CD8-positive, alpha-beta memory T cell (primary cell): ENCODE measurements at places on chromosomes 7 and 10.

GRCh38 chr7:149330914-149331567 lies 69.0 kb downstream of the ZNF783 start:
- no peak for DNase-seq

- no peak for DNase-seq
Observed at GRCh38 chr10:60930237-60930636, 13.7 kb downstream of the RHOBTB1 start.

- DNase-seq = peak; percentile 56
Observed at GRCh38 chr10:79374312-79375191, 27.3 kb downstream of the PPIF start.

DNA sequence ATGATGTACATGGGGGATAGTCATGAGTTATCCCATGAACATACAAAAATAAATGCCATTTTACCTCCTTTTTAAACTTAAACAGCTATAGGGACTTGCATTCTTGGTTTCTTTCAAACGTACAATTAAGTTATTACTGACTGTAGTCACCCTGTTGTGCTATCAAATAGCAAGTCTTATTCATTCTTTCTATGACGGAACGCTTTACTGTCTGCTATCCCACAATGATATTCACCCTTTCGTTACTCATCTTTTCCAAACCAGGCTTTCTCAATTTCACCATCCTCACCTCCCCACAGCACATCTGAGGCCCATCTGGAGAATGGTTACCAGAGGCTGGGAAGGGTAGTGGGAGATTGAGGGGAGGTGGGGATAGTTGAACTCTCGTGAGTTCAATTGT lies 218.8 kb downstream of the PHF14 start:
- no peak for DNase-seq

DNA sequence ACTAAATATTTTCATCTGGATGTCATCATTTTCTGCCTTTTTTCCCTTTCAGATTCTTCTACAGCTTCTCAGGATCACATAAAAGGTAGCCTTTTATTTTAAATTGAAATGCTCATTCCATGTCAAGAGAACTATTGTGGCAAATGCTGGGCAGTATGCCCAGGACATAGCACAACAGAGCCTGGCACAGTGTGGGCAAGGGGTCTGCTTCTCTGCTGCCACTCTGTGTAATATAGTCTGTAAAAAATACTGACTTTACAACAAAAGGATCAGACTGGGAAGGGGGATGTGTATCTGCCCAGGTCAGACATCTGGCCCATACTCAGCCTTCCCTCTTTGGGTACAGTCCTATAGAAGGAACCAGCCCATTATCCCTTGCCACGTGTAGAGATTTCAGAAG lies 62.7 kb downstream of the CUZD1 start:
- no peak for DNase-seq

DNA sequence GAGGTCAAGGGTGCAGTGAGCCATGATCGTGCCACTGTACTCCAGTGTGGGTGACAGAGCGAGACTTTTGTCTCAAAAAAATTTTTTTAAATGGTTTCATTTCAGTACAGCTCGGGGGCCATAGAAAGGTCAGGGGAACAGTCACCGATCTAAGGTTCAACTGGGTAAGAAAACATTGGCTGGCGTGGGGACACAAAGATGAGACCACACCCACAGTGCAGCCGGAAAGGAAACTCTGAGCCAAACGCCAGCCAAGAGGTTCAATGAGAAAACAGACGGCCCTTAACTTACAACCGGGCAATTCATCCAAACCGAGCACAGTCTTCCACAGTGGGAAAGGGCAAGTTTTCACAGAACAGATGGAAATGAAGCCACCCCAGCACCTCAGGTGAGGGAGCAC lies 65.1 kb downstream of the SLC37A3 start:
- no peak for DNase-seq

DNA sequence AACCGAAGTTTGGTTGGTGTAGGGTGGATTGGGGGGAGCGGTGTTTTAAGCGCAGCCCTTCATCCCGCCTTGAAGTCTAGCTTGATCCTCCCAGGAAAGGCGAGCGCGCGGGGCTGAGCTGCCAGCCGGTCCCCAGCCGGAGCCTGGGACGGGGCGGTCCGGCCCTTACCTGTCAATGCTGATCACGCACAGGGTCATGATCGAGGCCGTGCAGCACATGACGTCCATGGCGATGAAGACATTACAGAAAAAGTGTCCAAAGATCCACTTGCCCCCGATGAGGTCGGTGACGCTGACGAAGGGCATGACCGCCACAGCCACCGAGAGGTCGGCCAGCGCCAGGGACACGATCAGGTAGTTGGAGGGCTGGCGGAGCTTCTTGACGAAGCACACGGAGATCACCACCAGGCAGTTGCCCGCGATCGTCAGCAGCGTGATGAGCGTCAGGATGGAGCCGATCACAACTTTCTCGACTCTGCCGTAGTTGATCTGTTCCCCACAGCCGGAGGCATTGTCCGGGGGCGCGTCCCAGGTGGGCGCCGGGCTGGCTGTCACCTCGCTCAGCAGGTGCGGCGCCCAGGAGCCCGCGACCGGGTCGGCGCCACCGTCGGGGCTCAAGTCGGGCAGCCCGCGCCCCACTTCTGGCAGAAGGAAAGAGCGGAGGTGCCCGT lies 740 bp downstream of the HTR7 start:
- DNase-seq = no peak

DNA sequence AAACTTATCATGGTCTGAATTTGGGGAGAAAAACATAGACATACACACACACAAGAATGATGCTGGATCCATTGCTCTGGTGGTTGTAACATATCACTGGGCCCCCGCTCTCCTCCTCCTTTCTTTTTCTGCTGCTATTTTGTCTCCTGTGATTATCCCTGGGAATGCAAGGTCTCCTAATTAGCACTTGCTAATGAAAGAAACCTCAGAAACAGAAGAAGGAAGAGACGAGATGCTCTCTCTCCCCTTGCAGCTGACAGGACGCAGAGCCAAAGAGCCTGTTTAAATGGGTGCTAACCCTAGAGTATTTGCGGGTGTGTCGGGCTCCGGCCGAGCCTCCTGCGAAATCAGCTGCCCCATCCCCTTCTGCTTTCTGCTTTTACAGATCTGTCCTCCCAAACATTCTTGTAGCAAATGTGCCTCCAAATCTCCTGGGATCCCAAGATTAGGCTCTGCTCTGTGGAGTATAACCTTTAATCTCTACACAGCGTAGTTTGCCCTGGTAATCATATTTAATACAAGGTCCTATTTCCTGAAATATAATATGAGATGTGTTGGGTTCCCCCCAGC lies 81.5 kb downstream of the FRMPD2 start:
- DNase-seq = no peak

DNA sequence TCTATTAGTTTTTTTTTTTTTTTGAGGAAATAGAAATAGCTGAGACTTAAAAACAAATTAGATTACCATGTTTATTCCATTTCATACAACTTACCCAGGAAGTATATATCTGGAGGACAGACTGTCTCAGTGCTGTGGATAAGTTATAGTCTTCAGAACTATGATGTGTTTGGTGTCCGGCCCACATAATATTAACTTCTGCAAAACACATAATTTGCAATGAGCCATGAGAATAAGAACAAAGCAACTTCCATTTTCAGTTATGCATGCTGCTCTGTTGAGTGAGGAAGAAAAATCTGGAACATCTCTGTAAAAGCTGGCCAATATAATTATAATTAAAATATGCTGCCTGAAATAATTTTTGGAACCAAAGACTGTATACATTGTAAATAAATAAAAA lies 130.9 kb downstream of the AGMO start:
- no peak for DNase-seq
